ENCODE measurements at places on chromosomes 2 and 18.
A peak's percentile ranks its signal among the peaks of the same experiment; 100 is the strongest.

GRCh38 chr2:201419057-201419635, 32.1 kb downstream of the TRAK2 start:
- no peak for DNase-seq

DNA sequence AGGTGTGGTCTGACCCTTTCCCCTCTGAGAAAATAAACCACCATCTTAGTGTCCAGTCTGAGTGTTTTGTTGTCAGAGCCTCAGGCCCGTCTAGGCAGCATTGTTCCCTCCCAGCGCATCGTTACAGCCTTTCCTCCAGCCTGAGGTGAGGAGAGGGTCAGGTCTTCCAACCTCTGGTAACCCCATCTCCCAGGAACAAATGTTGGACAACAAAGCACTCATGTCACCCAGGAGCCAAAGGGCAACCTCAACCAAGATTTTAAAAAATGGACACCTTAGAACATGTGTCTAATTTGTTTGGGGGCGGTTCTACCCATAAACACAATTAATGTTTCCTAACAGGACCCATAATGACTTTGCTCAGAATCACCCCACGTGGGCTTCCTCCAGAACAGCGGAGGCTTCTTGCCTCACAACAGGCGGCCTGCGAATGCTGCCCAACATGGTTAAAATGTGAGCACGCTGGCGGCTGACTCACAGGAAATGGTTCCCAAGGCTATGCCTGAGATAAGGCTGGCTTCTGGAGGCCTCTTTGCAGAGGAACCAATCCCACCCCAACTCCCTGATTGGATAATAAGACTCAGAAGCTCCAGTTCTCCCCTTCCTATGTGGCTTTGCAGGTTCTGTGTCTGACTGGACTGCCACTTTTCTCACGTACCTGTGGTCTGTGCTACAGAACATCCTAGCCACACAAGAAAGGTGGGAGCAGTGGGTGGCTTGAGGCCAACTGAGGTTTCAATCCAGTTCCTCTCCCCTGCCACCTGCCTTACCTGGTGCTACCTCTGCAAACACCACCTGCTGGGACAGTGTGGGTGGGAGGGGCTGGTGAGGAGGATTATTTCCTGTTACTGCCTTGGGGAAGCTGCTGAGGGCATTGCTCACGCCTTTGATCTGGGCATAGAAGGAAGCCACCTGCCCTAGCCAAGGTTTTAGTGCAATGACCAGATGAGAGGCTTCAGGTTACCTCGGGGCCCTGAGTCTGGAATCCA, 108.8 kb downstream of the B3GNT2 start:
- peak; percentile 73 for DNase-seq

- no peak for DNase-seq
Measured at GRCh38 chr2:141384676-141385075, 746.1 kb downstream of the LRP1B start.

- DNase-seq = no peak
Measured at GRCh38 chr2:131520526-131520925, 7.2 kb upstream of the CCDC74A start.

DNA sequence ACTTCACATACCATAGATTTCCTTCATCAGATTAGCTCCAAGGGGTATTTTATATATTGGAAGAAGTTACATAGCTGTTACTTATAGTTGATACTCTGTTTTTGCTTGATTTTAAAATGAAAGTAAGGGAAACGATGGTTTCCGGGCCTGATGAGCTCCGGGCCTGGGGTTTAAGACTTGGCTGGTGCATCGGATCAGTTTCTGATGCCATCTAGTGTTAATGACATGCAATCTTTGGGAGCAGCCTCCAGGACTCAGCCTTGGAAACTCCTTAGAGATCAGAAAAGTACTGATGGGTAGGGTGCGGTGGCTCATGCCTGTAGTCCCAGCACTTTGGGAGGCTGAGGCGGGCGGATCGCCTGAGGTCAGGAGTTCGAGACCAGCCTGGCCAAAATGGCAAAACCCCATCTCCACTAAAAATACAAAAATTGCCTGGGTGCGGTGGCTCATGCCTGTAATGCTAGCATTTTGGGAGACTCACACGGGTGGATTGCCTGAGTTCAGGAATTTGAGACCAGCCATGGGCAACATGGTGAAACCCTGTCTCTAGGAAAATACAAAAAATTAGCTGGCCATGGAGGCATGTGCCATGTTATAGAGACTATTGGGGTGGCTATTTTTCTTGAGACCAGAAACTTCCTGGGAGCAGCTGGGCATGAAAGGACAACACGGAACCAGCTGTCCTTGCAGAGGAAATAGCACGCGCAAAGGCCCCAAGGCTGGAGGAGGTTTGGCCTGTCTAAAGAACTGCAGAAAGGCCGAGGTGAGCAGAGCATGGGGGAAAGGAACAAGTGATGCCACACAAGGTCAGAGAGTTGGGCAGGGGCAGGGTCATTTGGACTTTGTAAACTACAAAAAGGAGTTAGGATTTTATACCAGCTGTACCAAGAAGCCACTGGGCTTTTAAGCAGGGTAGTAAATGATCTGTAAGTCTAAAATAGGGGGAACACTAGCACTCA, 46.9 kb upstream of the CNOT11 start:
- DNase-seq = peak; percentile 65

DNA sequence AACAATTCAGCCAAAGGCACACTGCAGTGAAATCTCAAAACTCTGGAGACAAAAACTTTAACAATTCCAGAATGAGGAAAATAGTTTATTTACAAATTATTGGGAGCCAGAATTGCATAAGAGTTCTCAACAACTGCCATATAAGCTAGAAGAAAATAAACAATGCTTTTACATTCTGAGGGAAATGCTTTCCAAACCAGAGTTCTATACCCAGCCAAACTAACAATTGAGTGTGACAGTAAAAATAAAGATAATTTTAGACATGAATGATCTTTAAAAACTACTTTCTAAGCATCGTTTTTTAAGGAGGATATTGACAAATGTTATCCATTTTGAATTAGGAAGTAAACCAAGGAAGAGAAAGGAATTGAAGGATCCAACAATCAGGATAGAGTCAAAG, 271.4 kb downstream of the DYSF start:
- DNase-seq = no peak

GRCh38 chr2:157839822-157840221, 36.3 kb downstream of the ACVR1 start:
- DNase-seq = no peak

DNA sequence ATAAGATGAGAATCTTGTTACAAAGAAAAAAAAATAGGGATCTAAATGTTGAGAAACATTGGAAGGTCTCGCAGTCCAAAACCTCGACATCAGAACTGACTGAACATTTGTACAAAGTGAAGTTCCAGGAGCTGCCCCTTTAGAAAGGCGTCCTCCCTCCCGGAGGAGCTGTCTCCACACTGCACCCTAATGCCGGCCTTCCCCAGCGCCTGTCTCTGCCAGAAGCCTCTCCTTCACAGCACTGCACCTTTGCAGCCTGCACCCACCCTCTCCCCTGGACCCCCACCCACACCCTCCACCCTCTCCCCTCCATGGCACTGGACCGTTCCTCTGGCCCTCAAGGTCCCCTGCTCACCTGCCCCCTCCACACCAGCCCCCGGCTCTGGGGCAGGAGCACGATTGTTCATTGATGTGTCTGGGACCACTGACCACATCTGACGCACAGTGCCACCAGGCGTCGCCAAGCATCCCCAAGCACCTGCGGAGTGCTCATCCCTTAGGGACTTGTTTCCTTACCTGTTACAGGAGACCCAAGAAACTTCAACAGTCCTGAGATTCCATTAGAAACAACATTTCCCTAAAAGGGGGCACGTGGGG, 90.3 kb upstream of the SNTG2 start:
- DNase-seq = peak; percentile 22

- DNase-seq = no peak
Measured at GRCh38 chr18:35770376-35771014, 189.0 kb downstream of the GALNT1 start.

DNA sequence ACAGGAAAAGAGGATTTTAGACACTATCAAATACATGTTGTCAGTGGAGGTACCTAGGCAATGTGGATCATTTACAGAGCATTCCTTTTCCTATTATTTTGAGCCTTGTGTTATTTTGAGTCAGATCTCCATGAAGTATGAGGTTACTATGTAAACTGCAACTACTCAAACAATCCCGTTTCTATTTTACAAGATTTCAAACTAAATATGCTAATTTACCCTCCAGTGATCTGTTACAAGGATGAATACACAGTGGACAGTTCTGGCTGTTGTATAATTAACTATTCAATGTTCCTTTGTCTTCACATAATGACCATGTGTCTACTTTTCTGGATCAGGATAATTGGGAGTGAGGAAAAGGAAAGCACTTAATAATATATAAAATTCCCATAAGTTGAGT, 4.6 kb downstream of the HOXD1 start:
- no peak for DNase-seq

DNA sequence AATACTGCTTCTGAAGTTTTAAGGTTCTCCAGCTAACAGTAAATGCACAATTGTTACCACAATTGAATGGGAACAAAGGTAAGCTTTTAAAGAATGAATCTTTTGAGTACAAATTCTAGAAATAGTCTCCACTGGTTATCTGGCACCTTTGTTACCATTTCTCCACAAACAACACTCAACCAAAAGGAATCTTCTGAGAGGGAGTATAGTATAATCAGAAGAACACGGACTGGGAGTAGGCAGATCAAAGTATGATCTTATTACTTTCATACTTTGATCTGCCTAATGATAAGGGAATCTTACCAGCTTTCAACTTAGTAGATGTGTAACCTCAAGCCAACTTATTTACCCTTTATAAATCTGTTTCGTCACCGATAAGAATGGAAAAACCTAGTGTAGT, 1.4 kb downstream of the CEP76 start:
- no peak for DNase-seq

DNA sequence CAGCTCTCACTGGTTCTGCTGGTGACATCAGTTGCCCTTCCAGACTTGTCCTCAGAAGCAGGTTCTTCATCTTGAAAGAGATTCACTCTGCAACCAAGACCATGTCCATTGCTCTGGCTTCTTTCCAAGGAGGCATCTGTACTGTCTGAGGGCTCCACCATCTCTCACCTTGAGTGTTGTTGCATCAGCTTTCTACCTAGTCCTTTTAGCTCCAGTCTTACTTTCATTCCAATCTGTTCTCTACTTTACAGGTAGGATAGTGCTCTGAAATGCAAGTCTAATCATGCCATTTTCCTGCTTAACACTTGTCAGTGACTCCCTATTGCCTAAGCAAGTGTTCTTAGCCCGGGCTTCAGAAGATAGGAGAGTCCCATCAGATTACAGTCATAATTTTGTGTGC, 117.7 kb downstream of the EN1 start:
- DNase-seq = no peak

DNA sequence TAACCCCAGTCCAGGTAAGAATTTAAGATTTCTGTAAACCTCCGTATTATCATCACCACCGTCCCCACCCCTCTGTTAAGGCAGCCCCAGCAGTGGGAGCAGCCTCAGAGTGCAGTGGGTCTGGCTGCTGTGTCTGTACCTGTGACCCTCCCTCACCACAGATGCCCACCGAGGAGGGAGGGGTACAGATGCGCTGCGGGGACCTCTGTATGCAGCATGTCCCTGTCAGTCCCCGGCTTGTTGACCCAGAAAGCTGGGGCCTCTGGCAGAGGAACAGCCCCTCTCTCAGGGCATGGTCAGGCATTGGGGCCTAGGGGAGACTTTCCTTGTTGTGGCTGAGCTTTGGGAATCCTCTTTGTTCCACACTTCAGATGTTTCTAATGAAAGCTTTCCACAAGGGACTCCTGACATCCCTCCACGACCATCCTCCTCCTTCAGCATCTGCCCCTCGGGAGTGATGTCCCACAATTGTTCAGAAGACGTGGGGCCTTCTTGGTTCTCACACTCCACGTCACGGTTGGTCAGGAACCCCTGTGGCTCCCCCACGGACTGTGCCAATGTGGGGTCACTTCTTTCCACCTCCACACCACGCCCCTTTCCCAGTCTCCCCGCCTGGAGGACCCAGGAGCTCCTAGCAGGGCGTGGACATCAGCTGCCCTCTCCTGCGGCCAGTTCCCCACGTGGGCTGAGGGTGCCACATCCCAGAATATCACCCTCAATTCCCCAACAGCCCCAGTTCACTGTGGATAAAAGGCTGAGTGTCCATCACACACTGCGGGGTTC, 384.2 kb upstream of the MYT1L start:
- no peak for DNase-seq

DNA sequence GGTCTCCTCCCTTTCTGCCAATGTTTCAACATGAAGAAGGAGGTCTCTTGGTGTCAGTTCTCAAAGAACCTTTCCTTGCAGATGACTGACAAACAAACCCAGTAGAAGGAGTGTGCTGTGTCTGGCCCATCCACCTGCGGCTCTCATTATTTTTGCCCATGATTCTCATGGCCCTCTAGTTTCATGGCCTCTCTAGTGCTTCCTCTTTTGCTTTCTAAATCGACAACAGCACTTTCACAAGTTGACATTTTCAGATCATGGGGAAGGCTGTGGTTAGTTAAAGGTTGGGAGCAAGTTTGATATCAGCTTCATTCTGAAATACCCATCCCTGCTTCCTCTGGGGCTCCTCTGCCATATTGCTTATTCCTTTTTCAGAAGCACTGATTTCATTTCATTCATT, 805.2 kb downstream of the SLC4A3 start:
- DNase-seq = no peak

GRCh38 chr2:52260904-52261303, 1229.0 kb upstream of the NRXN1 start:
- DNase-seq = no peak

- no peak for DNase-seq
Measured at GRCh38 chr2:172878260-172878659, 142.6 kb downstream of the RAPGEF4 start.

DNA sequence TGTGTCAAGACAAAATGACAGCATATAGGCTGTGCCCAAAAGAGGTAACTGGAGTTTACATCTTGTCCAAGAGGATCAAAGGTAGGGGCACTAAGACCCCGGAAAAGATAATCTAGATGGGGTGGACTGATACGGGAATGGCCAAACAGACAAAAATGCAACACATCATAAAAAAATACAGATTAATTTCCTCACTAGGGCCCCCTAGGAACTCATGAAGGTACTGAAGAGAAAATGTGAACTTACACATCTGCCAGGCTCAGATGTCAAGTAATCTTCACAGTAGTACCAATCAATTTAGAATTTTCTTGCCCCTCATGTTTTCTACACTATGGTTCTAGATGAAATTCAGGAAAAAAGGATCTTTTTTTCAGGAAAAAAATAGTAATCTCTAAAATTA, 115.6 kb upstream of the REG3A start:
- no peak for DNase-seq

GRCh38 chr18:73990258-73990657, 157.4 kb downstream of the FBXO15 start:
- no peak for DNase-seq

- no peak for DNase-seq
Measured at GRCh38 chr2:168894720-168895119, 4.5 kb upstream of the SPC25 start.

GRCh38 chr2:42652086-42652485, 83.7 kb downstream of the MTA3 start:
- DNase-seq = no peak

- no peak for DNase-seq
Measured at GRCh38 chr2:21676041-21676440, 552.3 kb downstream of the TDRD15 start.

- no peak for DNase-seq
Measured at GRCh38 chr2:148545390-148546256, 98.9 kb upstream of the EPC2 start.

Measured in ureter (tissue), 1 donor.